ENCODE measurements at places on chromosomes 11 and 22. TPM values are rescaled to one million over a fixed set of nuclear protein-coding genes. Genes with fewer than 3 reads are reported as not detected.

The GGTLC3 gene
- total RNA-seq, result not detected

The CADM1 gene
- 19.3 TPM for total RNA-seq

The SCO2 gene
- total RNA-seq, result 2.8 TPM

The OR52D1 gene
- not detected for total RNA-seq

The LSP1 gene
- 0.17 TPM for total RNA-seq

The C11orf87 gene
- total RNA-seq, result not detected

The CDC42EP2 gene
- 6.8 TPM for total RNA-seq

The NAV2 gene
- 46.2 TPM for total RNA-seq

The CRKL gene
- total RNA-seq, result 80.3 TPM

The CSNK1E gene
- total RNA-seq, result 156 TPM

The NXPE2 gene
- total RNA-seq, result not detected

The ALDH3B2 gene
- total RNA-seq, result 0.43 TPM

The MTFP1 gene
- 1.5 TPM for total RNA-seq

The CLMP gene
- total RNA-seq, result 175 TPM

The CDPF1 gene
- total RNA-seq, result 8.5 TPM

Data from mammary epithelial cell (primary cell).